GDM1 (cell line): ENCODE measurements at places on chromosomes 4 and X.

DNA sequence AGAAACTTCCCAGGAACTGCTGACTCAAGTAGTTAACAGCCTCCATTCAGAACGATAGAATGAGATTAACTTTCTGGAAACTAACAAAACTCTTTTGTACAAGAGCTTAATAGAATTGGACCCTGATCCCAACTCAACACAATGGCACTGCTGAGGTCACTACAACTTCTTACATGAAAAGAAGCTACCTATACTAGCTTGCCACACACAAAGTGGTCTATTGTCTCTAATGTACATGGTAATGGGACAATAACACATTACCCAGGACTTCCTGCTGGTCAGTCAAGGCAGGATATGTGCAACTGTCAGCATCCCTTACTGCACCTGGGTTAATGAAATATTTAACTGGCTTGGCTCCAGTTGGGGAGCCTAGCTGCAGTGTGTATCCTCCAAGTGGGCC is 56.2 kb downstream of the BRCC3 start:
- DNase-seq = no peak

DNA sequence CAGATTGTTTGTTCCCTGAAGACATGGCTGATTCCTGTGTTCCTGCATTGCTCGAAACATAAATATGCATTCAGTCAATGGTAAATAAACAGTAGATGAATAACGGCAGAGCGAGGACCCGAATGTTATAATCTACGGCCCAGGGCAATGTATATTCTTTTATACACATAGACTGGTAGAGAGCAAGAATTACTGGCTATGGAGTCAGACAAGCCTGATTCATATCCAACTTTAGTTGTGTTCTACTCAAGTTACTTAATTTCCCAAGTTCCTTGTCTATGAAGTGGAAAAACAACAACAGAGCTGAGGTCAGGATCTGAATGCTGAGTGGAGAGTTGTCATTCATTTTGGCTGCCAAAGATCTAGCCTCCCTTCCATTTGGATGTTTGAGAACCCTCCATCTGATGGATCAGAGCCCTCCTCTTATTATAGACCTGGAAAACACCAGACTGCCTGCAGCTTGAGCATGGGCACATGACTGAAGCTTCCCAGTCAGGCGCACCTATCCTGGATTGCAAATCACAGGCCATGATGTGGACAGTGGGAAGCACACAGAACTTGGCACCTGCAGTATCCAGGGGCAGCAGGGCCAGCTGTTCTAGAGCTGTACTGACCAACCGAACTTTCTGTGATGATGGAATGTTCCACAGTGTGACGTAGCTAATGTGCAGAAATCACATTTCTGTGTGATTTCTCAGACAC is 80.1 kb downstream of the FAM184B start:
- no peak for DNase-seq

DNA sequence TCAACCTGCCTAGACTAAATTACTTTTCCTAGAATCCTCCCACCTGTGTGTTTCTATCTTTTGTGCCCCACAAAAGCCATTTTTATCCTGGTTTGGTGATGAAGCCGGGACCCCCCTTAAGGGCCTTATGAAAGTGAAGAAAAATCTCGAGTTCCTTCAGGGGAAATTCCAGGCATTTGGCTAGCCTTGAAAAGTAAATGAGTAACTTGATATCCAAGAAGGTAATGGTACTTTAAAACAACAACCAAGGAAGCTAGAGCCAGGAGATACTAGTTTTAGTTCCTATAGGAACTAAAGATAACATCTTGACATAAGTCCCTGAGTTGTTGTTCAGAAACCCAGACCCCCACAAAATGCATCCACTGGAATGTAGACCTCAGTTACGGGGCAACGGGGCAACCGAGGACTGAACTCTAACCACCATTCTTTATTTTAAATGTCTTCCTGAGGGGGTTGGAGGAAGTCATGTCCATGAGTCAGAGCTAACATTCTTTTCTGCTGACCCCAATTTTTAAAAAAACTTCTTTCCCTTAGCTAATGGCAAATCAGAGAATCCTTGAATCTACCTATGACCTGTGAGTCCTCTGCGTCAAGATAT is 73.9 kb downstream of the VCX3A start:
- DNase-seq = no peak

GRCh38 chr4:55242506-55242905 is 103.5 kb upstream of the SRD5A3 start:
- DNase-seq = peak; percentile 73

DNA sequence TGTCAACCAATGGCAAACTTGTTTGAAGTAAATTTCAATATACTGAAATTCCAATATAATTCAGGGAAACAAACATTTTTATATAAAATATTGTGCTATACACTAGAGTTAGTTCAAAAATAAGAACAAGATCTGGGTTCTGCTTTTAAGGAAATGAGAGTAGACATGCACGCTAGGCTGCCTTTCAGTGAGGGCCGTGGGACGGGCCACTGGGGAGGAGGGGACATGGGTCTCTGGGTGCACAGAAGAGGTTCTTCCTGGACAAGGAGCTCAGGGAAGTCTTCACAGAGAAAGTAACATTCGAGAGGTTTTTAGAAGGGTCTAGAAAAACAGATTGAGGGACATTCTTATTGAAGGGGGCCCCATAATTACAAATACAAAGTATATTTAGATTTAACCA is 64.4 kb downstream of the SHROOM3 start:
- no peak for DNase-seq

- no peak for DNase-seq
Measured at GRCh38 chr4:148574502-148574901, 132.3 kb upstream of the NR3C2 start.

GRCh38 chr4:125112536-125112935 is 202.2 kb upstream of the FAT4 start:
- DNase-seq = no peak

DNA sequence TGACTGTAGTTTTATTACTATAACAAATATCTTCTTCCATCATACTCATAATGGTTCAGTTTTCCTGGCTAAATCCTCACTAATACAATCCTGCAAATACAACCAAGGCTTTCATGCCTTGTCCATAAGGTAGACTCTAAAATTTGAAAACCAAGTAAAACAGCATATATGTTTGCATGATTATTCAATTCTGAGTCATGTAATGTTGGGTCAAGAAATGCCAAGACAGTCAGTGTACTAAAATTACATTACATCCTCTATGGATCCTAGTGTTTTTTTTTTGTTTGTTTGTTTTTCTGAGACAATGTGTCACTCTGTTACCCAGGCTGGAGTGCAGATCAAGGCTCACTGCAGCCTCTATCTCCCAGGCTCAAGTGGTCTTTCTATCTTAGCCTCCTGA is 38.6 kb upstream of the TEX13D start:
- DNase-seq = no peak

- DNase-seq = no peak
Measured at GRCh38 chr4:40283968-40284367, 51.2 kb upstream of the CHRNA9 start.

DNA sequence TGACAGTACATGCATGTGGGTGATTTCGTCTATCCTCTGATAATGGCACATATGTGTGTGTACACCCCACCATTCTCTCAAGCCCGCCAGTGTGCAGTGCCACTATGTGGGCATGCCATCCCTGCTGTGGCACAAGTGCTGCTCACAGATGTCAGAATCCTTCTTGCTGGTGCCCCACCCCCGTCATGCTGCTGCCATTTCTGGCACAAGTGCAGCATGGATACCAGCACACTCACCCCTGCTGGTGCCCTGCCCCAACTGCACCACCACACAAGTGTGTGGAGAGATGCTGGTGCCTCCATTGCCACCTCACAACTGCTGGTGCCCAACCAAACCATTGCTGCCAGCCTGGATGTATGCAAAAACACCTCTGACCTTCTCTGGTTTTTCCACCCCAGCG is 1133.8 kb downstream of the TECRL start:
- DNase-seq = no peak

- DNase-seq = no peak
Measured at GRCh38 chrX:151725338-151725614, 9.3 kb upstream of the CNGA2 start.

GRCh38 chrX:31297881-31298280 is 226.0 kb upstream of the FTHL17 start:
- DNase-seq = no peak

DNA sequence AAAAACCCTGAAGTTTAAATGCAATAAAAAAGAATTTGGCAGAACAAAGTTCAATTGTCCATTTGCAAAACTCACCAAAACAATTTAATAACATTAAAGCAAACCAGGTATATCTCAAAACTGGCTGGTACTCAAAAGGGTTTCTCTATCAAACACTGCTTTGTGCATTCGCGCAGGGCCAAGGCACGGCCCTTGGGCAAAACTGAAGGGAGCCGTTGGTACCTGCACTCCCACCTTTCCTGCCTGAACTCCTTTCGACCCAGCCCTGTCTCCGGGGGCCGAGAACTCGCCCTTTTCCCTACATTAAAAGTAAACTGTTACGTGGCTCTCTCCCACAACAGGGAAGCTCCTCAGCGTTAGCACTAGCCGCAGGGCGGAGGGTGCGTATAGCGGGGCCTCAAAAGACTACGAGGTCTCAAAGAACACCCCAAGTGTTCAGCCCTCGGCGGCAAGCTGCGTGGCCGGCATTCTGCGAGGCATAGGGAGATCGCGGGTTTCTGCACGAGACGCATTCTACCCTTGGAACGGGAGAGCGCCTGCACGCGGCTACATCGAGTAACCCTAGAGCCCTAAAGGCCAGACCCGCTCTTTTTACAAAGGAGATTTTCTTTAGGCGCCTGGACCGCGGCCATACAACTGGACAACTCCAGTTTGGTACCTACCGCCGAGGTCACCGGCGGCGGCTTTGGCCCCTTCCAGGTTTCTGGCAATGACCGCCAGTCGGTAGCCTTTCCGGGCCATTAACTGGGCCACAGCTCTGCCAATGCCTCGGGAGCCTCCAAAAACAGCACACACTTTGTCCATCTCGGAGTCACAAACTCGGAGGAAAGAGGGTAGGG is 550 bp downstream of the CBR4 start:
- peak; percentile 36 for DNase-seq

GRCh38 chr4:74117024-74117534 is 18.1 kb upstream of the CXCL2 start:
- no peak for DNase-seq

- DNase-seq = no peak
Measured at GRCh38 chr4:58566260-58566659, 1456.1 kb upstream of the IGFBP7 start.

DNA sequence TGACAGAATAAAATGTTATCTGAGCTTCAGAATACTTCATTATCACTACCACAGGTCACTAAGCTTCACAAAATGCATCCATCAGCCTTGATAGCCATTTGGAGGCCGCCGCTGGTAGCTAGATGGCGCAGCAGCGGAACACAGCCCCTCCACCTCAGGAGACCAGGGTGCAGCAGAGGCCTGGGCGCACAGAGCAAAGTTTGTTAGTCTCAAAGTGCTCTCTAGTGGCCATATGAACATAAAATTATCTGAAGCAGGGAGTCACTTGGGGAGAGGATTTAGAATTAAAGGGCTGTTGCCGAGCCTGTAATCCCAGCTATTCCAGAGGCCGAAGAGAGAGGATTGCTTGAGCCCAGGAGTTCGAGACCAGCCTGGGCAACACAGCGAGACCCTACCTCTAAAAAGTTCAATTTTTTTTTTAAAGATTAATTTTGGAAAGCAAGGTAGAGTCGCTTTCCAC is 8.1 kb upstream of the DCTD start:
- peak; percentile 69 for DNase-seq

- no peak for DNase-seq
Measured at GRCh38 chr4:148048598-148048997, 316.7 kb downstream of the ARHGAP10 start.

GRCh38 chr4:118849867-118850487 is 14.1 kb upstream of the SEC24D start:
- DNase-seq = no peak
